Glutamatergic neuron (in vitro differentiated cells): ENCODE measurements at places on chromosomes 16 and 17. TPM values are rescaled to one million over a fixed set of nuclear protein-coding genes. Genes with fewer than 3 reads are reported as not detected.
A peak's percentile ranks its signal among the peaks of the same experiment; 100 is the strongest.

- no peaks in the 10 kb centered on the region for H3K4me1 ChIP-seq
- H3K27me3 ChIP-seq: no peaks in the 10 kb centered on the region
- no peak overlapping the region for H3K27ac ChIP-seq
- no peak overlapping the region for H3K4me3 ChIP-seq
- H3K36me3 ChIP-seq: peaks cover 3% of the 10 kb centered on the region
These were observed 208.3 kb downstream of the C16orf95 start for GRCh38 chr16:87108941-87109340.

GRCh38 chr16:86581458-86581857, 3.1 kb downstream of the FOXL1 start:
- H3K27ac ChIP-seq: no peak overlapping the region
- DNase-seq: no peak
- peaks cover 9% of the 10 kb centered on the region for H3K4me1 ChIP-seq
- no peak overlapping the region for H3K4me3 ChIP-seq

DNA sequence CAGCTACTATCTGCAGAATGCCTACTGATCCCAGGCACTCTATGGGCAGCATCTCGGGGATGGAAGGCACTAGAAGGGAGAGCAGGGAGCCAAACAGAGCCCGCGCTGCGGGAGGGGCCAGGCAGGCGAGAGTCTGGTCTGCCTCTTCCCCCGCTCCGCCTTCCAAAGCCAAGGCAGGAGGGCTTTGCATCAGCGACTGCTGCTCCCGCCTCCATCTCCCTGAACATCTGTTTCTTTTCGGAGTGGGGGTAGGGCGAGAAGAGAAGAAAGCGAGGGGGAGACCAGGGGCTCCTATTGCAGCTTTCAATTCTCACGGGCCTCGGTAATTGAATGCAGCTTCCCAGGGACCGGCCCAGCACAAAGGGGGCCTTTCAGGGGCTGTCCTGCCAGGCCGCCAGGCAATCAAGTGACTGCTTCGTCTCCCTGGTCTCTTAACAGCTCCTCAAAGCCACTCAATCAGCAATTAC, 31.4 kb upstream of the CDC42EP4 start:
- DNase-seq: peak; percentile 90
- H3K4me1 ChIP-seq: peaks cover 37% of the 10 kb centered on the region
- peak overlapping the region; percentile 98 for H3K27ac ChIP-seq
- H3K4me3 ChIP-seq: peak overlapping the region; percentile 80
- peaks cover 14% of the 10 kb centered on the region for H3K27me3 ChIP-seq

DNA sequence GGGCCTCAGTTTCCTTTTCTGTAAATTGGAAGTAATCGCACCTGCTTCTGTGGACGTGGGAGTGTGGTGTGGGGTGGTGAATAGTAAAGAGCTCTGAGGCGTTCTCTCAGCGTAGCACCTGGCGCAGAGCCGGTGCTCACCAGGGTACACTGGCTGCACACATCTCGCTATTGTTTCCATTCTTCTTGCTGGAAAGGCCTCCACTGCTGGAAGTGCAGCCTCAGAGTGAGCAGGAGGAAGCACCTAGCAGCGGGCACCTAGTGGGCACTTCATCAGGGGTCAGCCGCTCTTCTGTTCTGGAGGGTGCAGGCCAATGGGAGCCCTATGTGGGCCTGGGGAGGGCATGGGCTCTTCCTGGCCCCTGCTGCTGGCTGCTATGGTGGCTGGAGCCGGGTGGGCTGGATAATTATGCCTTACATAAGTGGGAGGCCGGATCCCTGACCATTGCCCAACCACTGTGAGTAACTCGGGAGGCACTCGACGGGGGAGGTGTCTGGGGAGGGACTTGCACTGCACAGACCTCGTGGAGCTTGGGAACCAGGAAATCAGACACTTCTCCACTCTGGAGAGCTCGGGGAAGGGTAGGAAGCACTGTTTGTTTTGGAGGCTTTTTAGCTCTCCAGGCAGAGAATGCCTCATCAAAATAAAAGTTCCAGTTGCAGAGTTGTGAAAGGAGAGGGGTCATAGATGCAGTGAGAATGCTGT, 1.7 kb downstream of the MAP2K3 start:
- H3K27ac ChIP-seq: peak overlapping the region; percentile 77
- no peak for DNase-seq
- H3K4me1 ChIP-seq: peaks cover 28% of the 10 kb centered on the region

DNA sequence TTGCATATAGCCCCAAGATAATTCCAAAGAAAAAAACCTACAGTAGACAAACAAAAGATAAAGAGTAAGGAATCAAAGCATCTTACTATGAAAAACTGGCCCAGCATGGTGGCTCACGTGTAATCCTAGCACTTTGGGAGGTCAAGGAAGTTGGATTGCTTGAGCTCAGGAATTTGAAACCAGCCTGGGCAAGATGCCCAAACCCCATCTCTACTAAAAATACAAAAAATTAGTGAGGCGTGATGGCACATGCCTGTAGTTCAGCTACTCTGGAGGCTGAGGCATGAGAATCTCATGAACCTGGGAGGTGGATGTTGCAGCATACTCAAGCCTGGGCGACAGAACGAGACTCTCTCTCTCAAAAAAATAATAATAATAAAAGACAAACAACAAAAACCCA, 764.7 kb upstream of the KIF2B start:
- no peak overlapping the region for H3K27ac ChIP-seq
- H3K4me3 ChIP-seq: no peak overlapping the region
- H3K36me3 ChIP-seq: no peaks in the 10 kb centered on the region
- no peaks in the 10 kb centered on the region for H3K4me1 ChIP-seq
- no peaks in the 10 kb centered on the region for H3K27me3 ChIP-seq

DNA sequence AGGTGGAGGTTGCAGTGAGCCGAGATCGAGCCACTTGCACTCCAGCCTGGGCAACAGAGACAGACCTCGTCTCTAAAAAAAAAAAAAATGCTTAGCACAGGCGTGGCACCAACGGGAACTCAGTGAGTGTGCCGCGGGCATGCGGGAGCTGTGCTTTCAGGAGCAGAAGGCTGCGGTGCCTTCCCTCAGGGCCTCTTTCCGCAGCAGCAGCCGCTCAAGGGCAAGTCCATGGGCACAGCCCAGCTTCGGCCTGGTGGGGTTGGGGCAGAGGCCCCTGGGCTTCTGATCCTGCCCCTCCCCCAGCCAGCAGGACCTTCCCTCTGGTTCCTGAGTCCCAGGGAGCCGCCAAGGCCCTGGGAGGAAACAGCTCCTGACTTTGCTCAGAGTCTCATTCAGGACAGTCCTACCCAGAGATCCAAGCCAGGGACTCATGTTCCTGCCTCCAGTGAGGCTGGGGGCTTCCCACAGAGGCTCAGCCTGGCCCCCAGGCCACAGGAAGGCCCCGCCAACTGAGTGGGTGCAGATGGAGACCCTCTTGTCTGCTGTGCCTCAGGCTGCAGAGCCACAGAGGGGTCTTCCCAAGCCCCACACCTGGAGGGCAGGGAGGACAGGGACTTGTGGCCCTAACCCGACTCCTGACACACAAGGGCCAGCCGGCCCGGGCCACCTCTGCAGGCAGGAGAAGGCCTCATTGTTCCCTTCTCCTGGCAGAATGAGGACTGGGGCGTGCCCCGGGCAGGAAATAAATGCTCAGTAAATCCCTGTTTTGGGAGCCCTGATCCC, 3.3 kb upstream of the ZG16B start:
- peaks cover 3% of the 10 kb centered on the region for H3K4me1 ChIP-seq
- H3K4me3 ChIP-seq: no peak overlapping the region
- no peak for DNase-seq
- H3K27ac ChIP-seq: no peak overlapping the region

GRCh38 chr17:57295526-57296023, 39.3 kb downstream of the MSI2 start:
- no peak for DNase-seq
- peak overlapping the region; percentile 93 for H3K27ac ChIP-seq
- H3K27me3 ChIP-seq: peaks cover 4% of the 10 kb centered on the region
- peak overlapping the region; percentile 23 for H3K4me3 ChIP-seq
- peaks cover 34% of the 10 kb centered on the region for H3K4me1 ChIP-seq

DNA sequence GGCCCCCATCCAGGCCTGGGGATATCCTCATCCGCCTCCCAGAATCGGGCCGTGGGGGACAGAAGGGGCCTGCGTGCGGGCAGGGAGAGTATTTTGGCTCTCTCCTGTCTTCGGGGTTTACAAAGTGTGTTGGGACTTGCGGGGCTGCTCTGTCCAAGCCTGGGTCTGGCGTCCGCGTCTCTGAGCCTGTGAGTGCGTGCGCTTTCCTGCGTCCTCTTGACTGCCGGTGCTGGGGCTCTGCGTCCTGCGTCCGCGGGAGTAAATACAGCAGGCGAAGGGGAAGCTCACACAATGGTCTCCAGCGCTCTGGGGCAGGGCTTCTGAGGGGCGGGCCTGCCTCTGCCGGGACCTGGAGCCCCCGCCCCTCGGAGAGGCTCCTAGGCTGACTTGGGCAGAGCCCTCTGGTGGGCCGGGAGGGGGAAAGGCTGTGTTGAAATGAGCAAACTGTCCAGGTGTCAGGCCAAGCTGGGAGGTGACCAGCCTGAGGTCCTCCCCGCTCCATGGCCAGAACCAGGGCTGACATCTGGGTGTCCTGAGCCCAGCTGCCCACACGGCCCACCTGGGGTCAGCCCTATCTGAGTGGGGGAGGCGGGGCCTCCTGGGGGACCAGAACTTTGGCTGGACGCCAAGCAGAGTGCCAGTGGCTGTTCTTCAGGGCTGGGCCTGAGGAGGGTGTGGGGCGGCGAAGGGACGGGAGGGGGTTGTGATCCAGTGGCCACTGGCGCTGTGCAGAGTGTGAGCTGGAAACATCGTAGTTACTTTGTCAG, 233.6 kb downstream of the SEC14L1 start:
- H3K27ac ChIP-seq: peak overlapping the region; percentile 97
- peaks cover 60% of the 10 kb centered on the region for H3K4me1 ChIP-seq
- peak; percentile 87 for DNase-seq
- peak overlapping the region; percentile 96 for H3K4me3 ChIP-seq
- H3K36me3 ChIP-seq: no peaks in the 10 kb centered on the region

DNA sequence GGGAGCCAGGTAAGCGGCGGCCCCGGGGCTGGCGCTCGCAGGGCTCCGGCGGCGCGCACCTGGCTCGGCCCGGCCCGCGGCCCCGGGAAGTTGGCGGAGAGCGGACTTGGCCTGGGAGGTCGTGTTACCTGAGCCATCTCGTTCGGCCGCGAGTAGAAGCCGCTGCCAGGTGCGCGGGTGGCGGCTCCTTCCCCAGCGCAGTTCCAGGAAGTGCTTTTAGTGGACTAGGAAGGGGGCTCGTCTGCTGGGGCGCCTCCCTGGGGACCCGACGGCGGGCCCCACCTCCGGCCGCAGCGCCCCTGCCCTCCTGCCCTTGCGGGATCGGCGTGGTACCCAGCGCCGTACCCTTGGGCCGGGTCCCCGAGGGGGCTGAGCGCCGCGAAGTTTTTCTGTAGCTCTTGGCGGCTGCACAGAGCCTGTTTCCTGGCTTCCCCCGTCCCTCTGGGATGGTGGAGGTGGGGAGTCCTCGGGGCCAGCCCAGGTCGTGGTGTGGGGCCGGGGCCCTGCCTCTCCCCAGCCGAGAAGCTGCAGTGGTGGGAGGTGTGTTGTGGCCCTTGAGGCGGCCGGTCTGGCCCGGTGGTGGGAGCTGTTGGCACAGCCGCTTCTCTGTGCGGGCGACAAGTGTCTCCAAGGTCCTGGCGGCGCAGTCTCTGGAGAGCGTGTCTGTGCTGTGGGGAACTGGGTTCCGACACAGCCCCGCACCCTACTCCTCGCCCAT, 96.9 kb downstream of the RAB11FIP4 start:
- no peak for DNase-seq
- peaks cover 24% of the 10 kb centered on the region for H3K27me3 ChIP-seq
- H3K4me3 ChIP-seq: peak overlapping the region; percentile 81
- no peak overlapping the region for H3K27ac ChIP-seq
- no peaks in the 10 kb centered on the region for H3K36me3 ChIP-seq

GRCh38 chr16:57265850-57266530, 18.5 kb downstream of the PLLP start:
- DNase-seq: no peak
- H3K27ac ChIP-seq: no peak overlapping the region
- no peak overlapping the region for H3K4me3 ChIP-seq
- no peaks in the 10 kb centered on the region for H3K36me3 ChIP-seq

GRCh38 chr17:81684442-81684911, 666 bp downstream of the HGS start:
- peaks cover 2% of the 10 kb centered on the region for H3K27me3 ChIP-seq
- peak overlapping the region; percentile 82 for H3K27ac ChIP-seq
- peak overlapping the region; percentile 90 for H3K4me3 ChIP-seq
- no peaks in the 10 kb centered on the region for H3K36me3 ChIP-seq

DNA sequence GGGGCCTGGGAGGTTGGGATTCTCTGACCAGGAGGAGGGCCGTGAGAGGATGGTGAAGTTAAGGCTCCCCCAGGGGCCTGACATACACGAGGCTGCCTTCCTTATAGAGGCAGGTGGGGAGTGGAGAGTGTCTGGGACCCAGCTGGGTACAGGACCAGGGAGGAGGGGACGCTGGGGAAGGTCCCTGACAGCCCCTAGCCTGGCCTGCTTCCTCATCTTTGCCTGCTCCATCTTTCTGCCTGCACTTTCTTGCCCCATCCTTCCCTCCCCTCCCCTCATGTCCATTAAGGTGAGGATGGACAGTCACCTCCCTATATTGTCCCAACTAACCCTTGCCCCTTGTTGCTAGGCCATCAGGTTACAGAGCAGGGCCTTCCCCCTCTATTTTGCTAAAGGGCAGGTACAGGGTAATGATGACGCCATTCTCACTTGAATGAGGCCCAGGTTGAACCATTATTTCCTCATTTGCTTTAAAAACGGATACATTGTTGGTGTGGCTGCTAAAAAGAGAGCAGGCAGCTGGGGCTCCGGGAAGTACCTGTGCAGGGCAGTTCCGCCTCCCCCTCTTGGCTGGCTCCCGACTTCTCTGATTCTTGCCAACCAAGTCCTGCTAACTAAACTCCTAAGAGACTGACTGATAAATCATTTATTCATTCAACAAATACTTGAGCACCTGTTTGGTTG, 1.3 kb downstream of the C17orf99 start:
- no peak for DNase-seq
- H3K27ac ChIP-seq: no peak overlapping the region
- no peak overlapping the region for H3K4me3 ChIP-seq
- no peaks in the 10 kb centered on the region for H3K36me3 ChIP-seq
- peaks cover 6% of the 10 kb centered on the region for H3K27me3 ChIP-seq
- peaks cover 3% of the 10 kb centered on the region for H3K4me1 ChIP-seq

NHERF2 gene
- 22.3 TPM for total RNA-seq

ASB16 gene
- not detected for total RNA-seq

SKAP1 gene
- total RNA-seq: not detected

ELP5 gene
- 34.1 TPM for total RNA-seq

TBC1D3C gene
- total RNA-seq: not detected

ARHGAP44 gene
- total RNA-seq: 17.5 TPM

SCIMP gene
- total RNA-seq: not detected

UMOD gene
- not detected for total RNA-seq

ELAC2 gene
- total RNA-seq: 65.7 TPM

ABCA6 gene
- 1.6 TPM for total RNA-seq

VPS9D1 gene
- total RNA-seq: 19.5 TPM

MARVELD3 gene
- total RNA-seq: 0.25 TPM
